ENCODE measurements at places on chromosomes 2 and 18.

DNA sequence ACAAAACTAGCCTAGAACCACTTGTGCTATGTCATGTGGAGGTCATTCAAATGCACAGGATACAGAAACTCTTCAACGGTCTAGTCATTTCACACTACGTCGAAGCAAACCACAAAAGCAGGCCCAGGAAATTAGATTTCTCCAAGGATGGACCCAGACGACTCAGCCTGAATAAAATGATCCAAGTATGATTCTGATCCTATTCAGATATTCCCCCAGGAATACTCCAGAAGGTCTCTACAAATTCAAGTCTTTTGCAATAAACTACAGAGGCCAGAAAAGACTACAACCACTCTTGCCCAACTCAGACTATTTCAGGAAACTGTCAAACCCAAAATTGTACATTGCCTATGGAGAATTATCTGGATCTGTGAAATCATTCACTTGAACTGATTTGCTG is 422.5 kb downstream of the METTL4 start:
- DNase-seq: no peak

GRCh38 chr2:199085261-199085660 is 372.5 kb downstream of the SATB2 start:
- no peak for DNase-seq

DNA sequence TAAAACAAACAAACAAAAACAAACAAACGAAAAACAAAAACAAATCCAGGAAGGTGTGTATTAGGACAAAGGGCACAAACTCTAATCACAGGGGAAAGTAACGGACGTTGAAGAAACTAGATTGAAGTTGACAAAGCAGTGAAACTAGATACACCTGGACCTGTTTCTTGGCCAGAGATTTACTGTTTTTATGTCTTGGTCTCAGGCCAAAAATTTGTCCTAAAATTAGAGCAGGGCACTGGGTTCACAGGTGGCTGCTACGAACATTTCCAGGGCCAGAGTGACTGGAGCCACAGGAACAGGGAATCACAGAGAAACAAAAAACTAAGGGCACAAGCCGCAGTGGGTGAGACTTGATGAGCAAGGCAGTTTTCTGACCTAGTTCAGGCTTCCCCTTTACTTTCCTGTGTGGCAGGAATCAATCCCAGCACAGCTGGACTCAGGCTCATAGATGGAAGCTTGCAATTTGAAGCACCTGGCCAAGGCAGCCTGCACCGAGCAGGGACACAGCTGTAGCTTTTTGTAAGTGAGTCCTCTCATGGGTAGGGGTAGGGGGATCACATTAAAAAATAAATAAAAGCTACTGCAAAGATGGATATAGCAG is 329.4 kb downstream of the DLGAP1 start:
- no peak for DNase-seq

- DNase-seq: no peak
Measured at GRCh38 chr2:120732506-120733237, 3.0 kb upstream of the GLI2 start.
